ENCODE measurements at places on chromosomes 2 and 18.
A peak's percentile ranks its signal among the peaks of the same experiment; 100 is the strongest.

DNA sequence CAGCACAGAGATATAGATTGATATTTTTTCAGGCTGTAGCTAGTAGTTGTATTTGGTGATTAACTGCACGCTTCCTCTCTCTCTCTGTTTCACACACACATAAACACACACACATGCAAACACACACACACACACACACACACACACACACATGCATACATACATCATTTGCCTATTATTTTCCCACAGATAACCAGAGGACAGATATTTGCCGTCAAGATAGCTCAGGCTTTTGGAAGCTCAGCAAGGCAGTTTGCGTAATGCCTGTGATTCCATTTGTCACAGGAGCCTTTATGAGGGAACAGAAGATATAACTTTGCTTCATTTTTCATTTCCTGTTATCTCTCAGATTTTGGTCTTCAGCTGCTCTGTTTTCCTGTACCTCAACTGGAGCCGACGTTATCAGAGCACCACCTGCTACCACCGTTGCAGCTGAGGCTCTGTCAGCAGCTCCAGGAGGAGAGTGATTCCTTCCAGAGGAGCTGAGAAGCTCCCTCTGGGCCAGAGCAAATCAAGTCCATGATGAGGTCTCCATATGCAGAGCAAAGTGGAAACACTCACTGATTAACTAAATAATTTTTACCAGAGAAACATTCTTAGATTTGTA, 341.9 kb upstream of the PIK3C3 start:
- DNase-seq, result no peak

GRCh38 chr18:57586251-57587049, at the start of gene FECH:
Gene FECH (minus strand): TSS chr18:57586702. CDS start chr18:57586620, 82 bp downstream.
- peak; percentile 22 for DNase-seq

- DNase-seq, result no peak
These were observed 273.3 kb downstream of the GLI2 start for GRCh38 chr2:121008975-121009374.

GRCh38 chr2:184481865-184482264, 116.5 kb upstream of the ZNF804A start:
- DNase-seq, result no peak

- DNase-seq, result no peak
These were observed 10.2 kb downstream of the RAB10 start for GRCh38 chr2:26043862-26044696.

- DNase-seq, result no peak
These were observed 25.2 kb downstream of the IMPA2 start for GRCh38 chr18:12006488-12006840.

GRCh38 chr2:231606941-231607340, 14.3 kb downstream of the TEX44 start:
- DNase-seq, result no peak

Data from stimulated activated CD4-positive, alpha-beta T cell treated with anti-CD3 and anti-CD28 coated beads, Interleukin-15, amount 100 ng/mL, for 48 hours (primary cell).